Right cardiac atrium (tissue), 5 donors: ENCODE measurements at places on chromosomes 4 and X. TPM values are rescaled to one million over a fixed set of nuclear protein-coding genes. Genes with fewer than 3 reads are reported as not detected.
A peak's percentile ranks its signal among the peaks of the same experiment; 100 is the strongest.

Gene UGT2A2
- not detected for total RNA-seq

Gene TBC1D8B
- 5.5 TPM for total RNA-seq

Gene DDX3X
- total RNA-seq, result 136 TPM

Gene PRMT9
- 6.1 TPM for total RNA-seq

Gene SAGE1
- total RNA-seq, result not detected

Gene PLAC1
- not detected for total RNA-seq

Gene MAGEA1
- not detected for total RNA-seq

Gene ATP8A1
- 25.6 TPM for total RNA-seq

Gene STARD8
- 10.8 TPM for total RNA-seq

Gene YY2
- 0.43 TPM for total RNA-seq

Gene CHRDL1
- 7.4 TPM for total RNA-seq

Gene BEX4
- total RNA-seq, result 62.9 TPM

Gene TFE3
- 27.3 TPM for total RNA-seq

Gene CYBB
- 39.1 TPM for total RNA-seq

DNA sequence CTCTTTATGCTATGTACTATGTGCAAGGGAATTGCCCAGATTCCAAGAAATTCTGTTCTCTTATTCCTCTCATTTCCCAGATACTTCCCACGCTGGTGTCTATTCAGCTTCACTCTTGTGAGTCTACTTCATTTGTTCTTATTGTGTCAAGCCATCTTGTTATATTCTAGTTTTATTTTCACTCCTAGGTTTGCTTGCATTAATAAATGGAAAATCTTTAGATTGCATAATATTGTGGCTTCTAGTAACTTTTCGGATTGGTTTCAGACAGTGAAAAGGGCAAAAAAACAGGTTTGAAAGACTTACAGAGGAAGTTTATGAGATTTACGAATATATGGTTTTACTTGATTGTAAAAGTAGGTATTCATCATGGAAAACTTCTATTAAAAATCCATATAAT is 128.4 kb downstream of the BTC start:
- DNase-seq, result no peak

GRCh38 chr4:176638992-176639391 is 153.7 kb downstream of the VEGFC start:
- DNase-seq, result no peak

DNA sequence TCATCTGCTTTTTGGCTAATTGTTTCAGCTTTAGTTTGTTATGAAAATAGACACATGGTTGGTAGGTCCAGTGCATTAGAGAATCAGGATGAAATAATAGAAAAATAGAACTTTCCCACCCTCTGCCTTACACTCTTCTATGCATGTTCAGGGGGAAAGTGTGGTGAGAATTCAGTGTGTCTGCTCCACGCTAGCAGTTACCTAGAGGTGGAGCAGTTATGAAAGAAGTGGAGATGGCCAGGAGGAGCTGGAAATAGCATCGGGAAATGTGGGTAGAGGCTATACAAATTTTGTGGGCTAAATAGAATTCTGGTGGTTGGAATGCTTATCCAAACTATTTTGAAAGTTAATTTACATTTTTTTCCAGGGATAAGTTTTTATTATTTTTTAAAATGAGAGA is 91.4 kb upstream of the MAD2L1 start:
- DNase-seq, result no peak

GRCh38 chr4:82774711-82775171 is 23.9 kb downstream of the SCD5 start:
- DNase-seq, result peak; percentile 59

GRCh38 chr4:4849524-4850193 is 9.8 kb upstream of the MSX1 start:
- no peak for DNase-seq

GRCh38 chrX:105328773-105329172 is 108.3 kb upstream of the TEX13A start:
- DNase-seq, result no peak

- DNase-seq, result no peak
These were observed 168.6 kb upstream of the PGRMC2 start for GRCh38 chr4:128456171-128456570.

GRCh38 chr4:1809754-1810502 is 16.8 kb downstream of the FGFR3 start:
- peak; percentile 90 for DNase-seq

- no peak for DNase-seq
These were observed 27.4 kb downstream of the FRYL start for GRCh38 chr4:48752726-48753125.

DNA sequence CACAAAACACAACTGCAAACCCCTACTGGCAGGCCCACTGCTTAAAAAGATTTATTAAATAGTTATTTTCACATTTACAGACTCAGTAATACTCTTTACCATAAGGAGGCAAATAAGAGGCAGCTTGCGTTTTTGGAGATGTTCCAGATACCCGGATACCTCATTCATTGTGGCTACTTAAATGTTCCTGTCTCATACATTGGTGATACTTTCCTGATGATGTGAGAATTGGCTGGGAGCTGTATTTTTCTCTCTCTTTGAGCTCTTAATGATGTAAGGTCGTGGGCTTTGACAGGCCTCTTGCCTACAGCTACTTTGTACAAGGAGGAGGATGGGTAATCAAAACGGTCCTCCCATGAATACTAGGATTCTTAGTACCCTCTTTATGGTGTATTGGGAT is 101.5 kb downstream of the AKAP4 start:
- DNase-seq, result no peak

DNA sequence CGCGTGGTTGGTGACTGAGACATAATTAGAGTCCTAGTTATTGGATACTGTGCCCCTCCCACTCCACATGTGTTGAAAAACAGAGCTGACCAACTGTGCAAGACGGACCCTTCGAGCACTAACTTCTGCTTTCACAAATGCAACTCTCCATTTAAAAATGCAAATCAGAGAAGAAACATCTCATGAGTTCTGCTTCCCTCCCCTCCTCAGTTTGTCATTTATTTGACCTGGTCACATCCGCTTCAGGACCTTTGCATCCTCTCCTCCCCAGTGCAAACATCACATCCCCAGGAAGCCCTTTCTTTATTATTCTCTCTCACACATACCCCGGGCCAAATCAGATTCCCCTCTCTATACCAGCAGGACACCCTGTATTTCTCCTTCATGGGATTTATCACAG is 38.1 kb upstream of the NOCT start:
- DNase-seq, result no peak

DNA sequence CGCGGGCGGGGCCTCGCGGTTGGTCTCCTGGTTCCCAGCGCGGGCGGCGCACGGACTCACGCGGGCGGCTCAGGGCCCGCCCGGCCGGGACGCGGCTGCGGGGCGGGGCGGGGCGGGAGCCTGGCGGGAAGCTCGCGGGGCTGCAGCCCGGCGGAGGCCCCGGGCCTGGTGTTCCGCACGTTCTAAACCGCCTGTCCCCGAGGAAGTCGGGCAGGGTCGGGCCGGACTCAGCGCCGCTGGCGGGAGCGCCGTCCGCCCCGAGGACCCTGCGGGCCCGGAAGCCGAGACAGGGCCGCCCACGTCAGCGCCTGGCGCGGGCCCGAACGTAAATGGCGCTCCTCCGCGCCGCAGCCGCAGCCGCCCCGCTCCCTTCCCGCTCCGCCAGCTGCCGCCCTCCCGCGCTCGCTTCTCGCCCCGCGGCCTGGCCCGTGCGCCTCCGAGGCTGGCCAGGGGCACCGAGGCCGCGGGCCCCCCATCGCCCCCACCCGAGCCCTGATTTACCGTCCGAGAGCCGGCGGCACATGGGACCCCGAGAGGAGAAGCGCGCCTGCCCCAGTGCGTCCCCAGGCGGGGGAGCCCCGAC is 309 bp upstream of the CTBP1 start:
- peak; percentile 95 for DNase-seq

- DNase-seq, result no peak
These were observed 22.2 kb downstream of the RBPJ start for GRCh38 chr4:26343038-26343398.

- no peak for DNase-seq
These were observed 71.0 kb downstream of the GPAT3 start for GRCh38 chr4:83606898-83607297.

- DNase-seq, result no peak
These were observed 453.6 kb upstream of the EPHA5 start for GRCh38 chr4:66123831-66124413.

GRCh38 chrX:154378059-154378798 is 866 bp upstream of the EMD start:
- DNase-seq, result peak; percentile 74

- no peak for DNase-seq
These were observed 254.2 kb downstream of the ADAMTS3 start for GRCh38 chr4:72314869-72315268.

DNA sequence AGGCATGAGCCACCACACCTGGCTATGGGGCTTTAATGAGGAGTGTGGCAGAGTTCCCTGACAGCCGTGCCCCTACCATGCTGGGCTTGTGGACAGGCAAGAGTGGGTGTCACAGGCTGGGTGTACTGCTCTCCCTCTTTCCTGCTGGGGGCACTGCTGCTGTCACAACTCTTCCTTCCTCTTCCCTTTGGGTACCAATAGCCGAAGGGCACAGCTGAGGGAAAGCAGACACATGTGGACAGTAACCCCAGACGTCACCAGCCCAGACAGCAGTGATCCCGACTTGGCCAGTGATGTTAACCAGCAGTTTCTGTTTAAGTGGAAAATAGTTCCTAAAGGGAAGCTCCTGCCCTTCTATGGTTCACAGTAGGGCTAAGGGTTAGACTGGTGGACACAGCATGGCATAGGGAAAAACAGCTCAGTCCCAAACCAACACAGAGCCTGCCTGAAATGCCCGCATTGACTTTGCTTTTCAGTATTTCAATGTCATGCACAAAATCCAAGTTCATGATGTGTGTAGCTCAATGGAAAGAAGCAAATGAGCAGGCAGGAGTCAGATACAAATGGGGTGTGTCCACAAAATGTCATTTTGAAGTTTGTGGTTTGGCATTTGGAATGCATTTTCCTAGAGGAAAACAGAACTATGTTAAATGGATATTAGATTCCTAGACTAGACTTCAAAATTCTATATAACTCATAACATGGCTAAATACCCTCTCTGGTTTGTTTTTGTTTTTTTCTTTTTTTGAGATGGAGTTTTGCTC is 24.9 kb upstream of the DDX3X start:
- no peak for DNase-seq

- no peak for DNase-seq
These were observed 30.7 kb downstream of the SRPX2 start for GRCh38 chrX:100674705-100675104.

DNA sequence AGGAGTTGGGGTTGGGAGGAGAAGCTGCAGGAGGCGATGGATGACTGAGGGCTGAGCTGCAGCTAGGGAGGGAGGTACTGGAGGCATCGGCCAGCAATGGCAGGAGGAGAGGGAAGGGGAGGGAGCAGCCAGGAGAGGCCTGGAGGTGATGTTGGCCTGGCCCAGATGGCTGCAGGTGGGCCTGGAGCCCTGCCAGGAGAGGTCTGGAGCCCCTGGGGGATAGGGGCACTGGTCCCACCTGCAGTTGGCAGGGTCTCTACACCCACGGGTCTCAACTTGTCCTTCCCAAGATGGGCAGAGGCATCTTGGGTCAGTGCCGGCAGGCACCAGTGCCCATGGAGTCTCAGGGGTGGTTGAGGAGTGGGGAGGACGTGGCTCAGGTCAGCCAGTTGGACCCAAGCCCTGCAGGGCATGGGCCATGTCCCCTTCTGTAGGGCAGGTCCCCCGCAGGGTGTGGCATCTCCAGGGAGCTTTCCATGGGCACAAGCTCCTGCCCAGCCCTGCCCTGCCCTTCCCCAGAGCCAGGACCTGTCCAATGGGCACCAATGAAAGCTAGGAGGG is 2.7 kb upstream of the MXD4 start:
- DNase-seq, result peak; percentile 54

GRCh38 chrX:56794404-56795230 is 65.6 kb downstream of the NBDY start:
- no peak for DNase-seq

DNA sequence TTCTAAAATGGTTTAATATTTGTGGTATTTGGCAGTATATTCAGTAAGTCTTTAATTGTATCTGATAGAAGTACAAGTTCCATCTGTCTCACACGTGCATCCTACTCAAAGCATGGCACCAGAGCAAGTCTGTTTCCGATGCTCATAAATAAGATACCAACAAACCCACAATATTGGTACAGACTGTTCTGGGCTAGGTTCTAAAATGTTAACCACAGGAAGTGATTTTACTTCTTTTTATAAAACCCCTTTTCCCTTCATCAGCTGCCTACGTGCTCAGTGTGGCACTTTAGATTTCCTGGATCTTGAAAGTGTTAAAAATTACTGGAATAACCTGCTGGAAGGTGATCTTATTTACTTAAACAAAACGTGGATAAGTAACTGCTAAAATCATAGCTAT is 165.1 kb downstream of the CFAP299 start:
- DNase-seq, result no peak

DNA sequence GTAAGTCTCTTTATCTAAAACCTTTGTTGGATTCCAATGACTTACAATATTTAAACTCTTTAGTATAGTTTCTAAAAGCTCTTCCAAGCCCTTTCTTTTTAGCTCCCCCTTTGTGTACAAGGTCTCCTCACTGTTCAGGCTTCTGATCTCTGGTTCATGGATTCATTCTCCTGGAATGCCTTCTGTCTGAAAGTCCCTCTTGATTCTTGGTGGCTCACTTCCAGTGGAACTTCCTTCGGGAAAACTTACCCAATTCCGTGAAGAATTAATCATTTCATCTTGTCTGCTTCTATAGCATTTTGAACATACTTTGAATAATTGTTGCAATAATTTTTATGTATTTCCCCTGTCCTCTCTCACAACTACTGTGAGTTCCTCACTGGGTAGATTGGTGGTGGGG is 3.6 kb downstream of the ARHGAP24 start:
- no peak for DNase-seq

- no peak for DNase-seq
These were observed 240.5 kb upstream of the POF1B start for GRCh38 chrX:85619962-85620361.

GRCh38 chr4:74446193-74446868 is 1.4 kb downstream of the AREG start:
- DNase-seq, result no peak

DNA sequence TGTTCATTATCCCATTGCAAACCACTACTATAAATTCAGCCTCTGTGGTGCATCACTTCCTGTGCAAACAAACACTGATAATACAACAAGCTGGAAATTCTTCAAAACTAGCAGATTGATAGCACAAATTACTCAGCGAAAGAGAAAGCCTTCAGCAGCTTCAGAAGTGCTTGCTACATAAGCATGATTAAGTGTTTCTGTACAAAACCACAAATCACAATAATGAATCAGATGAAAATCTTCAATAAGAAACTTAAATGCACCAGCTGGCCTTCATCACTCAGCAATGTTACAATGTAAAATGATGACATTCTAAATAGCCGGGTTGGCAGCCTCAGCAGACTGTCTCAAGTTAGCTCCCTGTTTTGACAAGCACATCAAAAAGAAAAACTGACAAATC is 262.2 kb downstream of the SPOCK3 start:
- DNase-seq, result no peak

- DNase-seq, result no peak
These were observed 114.6 kb downstream of the RBM47 start for GRCh38 chr4:40515037-40515397.

DNA sequence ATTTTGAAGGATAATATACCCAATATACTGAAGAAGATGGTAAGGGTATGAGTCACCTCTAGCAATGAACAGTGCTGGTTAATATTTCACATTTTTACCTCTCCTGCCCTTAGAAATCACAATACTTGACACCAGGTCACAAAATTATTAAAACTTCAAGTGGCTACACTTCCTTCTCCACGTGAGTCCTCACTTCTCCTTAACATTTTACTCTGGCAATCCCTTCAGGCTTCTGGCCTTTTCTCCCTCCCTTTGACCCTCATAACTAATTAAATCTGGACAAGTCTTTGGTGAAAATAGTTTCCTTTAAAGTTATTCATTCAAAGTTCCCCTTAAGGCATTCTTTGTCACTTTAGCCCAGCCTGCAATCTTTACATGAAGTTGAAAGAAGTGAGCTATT is 190.4 kb downstream of the UNC5C start:
- no peak for DNase-seq

- no peak for DNase-seq
These were observed 79.2 kb downstream of the TMEM164 start for GRCh38 chrX:110082161-110082560.
